ENCODE measurements at places on chromosomes 5 and 9. TPM values are rescaled to one million over a fixed set of nuclear protein-coding genes. Genes with fewer than 3 reads are reported as not detected.

The TEK gene
- not detected for total RNA-seq

The TCOF1 gene
- total RNA-seq: 145 TPM

The PHYHD1 gene
- total RNA-seq: 0.44 TPM

The GOLPH3 gene
- 54.2 TPM for total RNA-seq

DNA sequence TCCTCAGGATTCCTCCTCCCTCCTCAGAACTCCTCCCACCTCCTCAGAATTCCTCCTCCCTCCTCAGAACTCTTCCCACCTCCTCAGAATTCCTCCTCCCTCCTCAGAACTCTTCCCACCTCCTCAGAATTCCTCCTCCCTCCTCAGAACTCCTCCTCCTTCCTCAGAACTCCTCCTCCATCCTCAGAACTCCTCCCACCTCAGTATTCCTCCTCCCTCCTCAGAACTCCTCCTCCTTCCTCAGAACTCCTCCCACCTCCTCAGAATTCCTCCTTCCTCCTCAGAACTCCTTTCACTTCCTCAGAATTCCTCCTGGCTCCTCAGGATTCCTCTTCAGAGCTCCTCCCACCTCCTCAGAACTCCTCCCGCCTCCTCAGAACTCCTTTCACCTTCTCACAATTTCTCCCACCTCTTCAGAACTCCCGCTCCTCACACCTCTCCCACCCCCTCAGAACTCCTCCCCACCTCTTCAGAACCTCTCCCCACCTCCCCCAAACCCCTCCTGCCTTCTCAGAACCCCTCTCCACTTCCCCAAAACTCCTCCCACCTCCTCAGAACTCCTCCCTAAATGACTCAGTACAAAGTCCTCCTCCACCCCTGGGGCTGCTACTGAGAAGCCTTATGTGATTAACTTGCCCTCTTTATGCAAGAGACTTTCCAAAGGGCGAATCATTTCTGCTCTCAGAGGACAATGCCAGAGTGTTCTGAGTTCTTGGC lies 23.2 kb downstream of the SLC46A2 start:
- DNase-seq: peak; percentile 59
